ENCODE measurements at places on chromosomes 6 and 20.

DNA sequence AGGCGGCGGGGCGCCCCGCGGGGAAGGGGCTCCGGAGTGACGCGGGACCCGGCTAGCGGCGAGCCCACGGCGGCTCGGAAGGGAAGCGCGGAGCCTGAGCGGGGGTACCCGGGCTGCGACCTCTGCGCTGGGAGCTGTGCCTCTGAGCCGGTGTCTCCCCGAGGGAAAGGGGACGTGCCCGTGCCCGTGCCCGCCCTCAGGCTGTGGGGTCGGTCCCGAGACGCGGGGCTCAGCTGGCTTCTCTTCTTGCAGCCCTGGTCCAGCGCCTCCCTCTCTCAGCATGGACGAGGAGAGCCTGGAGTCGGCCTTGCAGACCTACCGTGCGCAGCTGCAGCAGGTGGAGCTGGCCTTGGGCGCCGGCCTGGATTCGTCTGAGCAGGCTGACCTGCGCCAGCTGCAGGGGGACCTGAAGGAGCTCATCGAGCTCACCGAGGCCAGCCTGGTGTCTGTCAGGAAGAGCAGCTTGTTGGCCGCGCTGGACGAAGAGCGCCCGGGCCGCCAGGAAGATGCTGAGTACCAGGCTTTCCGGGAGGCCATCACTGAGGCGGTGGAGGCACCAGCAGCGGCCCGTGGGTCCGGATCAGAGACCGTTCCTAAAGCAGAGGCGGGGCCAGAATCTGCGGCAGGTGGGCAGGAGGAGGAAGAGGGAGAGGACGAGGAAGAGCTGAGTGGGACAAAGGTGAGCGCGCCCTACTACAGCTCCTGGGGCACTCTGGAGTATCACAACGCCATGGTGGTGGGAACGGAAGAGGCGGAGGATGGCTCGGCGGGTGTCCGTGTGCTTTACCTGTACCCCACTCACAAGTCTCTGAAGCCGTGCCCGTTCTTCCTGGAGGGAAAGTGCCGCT lies 686 bp downstream of the ZGPAT start:
- no peak for DNase-seq

DNA sequence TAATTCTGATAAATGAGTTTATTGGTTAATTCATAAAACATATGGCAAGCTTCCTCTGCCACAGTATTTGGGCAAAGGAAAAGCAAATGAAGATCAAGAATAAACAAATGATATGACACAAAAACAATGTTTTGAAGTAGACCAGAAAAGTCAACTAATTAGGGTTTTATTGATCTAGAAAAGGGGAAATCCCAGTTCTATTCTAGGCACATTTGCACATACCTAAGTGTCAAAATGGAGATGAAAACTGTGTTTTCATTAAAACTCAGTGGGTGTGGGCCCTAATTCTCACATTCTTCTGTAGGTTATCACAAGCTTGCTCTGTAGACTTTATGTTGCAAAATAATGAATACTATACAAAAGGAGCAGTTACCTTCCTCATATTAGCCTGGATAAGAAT lies 69.0 kb upstream of the TENT5A start:
- DNase-seq = no peak

DNA sequence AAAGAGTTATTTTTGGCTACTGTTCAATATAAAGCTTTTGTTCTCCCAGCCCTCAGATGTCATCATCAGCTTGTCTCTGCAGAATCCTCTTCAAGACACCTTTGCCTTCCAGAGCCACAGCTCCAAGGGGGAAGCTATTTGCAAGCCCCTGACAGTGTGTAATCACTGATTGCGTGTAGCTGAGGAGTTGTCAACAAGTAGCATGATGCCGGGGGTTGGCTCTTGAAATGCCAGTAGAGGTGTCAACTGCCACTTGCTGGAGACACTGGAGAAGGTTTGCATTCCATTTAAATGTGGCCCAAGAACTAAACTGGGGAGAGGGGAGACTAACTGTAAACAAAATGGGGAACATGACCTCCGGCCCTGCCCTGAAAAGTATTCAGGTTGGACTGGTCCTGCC lies 44.3 kb upstream of the PDYN start:
- DNase-seq = no peak

- no peak for DNase-seq
These were observed 42.3 kb downstream of the NINL start for GRCh38 chr20:25543068-25543467.

GRCh38 chr6:6219716-6220115 lies 100.7 kb downstream of the F13A1 start:
- DNase-seq = no peak

Measured in stimulated activated CD4-positive, alpha-beta T cell treated with anti-CD3 and anti-CD28 coated beads, Interleukin-2, amount 100 ng/mL, for 24 hours (primary cell).